Iris pigment epithelial cell (primary cell): ENCODE measurements at places on chromosomes 2 and 18.

DNA sequence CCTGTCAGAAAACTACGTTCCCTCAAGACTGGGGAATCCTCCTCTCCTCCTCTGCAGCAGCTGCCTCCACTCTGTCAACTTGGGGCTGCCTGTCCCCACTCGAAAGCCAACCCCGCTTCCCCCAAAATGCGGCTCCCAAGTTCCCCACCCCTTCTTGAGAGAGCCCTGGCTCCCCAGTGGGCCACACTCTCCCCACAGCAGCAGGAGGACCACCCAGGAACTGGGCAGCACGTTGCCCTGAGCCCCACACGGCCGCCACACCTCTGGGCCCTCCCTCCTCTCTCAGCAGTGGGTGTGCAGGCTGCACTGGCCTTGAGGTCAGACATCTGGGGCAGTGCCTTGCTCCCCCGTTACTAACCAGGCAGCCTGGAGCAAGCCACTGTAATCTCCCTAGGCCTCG, 9.6 kb upstream of the TEX51 start:
- DNase-seq, result no peak

GRCh38 chr2:236676136-236676873, 106.7 kb downstream of the ACKR3 start:
- DNase-seq, result no peak

DNA sequence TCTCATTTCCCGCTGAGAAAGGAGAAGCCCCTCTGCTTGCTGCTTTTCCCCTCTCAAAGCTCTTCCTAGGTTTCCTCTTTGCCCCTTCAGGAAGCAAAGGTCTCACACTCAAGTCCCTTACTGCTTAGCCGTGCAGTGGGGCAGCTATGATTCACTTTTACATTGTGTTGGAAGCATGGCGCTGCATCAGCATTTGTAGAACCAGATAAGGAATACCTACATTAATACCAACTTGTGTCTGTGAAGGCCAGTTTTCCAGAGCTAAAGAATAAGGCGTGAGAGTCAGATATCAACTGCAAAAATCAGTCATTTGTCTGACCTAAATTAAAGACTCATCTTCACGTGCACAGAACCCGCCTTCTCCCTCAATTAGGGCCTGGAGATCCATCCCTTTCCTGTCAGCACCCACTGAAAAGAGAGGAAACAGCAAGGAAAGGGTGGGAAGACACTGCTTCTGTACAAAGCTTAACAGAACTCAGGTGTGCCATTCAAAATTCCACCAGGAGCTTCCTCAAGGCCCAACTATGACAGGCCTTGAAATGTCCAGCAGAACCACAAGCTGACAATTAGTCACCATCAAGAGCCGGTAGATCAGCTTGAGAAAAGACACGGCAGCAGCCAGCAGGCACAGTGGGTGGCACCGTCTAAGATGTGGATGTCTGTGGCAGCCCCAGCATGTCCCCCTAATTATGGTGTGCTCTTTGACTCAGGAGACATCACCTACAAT, 16.1 kb upstream of the XDH start:
- DNase-seq, result no peak

DNA sequence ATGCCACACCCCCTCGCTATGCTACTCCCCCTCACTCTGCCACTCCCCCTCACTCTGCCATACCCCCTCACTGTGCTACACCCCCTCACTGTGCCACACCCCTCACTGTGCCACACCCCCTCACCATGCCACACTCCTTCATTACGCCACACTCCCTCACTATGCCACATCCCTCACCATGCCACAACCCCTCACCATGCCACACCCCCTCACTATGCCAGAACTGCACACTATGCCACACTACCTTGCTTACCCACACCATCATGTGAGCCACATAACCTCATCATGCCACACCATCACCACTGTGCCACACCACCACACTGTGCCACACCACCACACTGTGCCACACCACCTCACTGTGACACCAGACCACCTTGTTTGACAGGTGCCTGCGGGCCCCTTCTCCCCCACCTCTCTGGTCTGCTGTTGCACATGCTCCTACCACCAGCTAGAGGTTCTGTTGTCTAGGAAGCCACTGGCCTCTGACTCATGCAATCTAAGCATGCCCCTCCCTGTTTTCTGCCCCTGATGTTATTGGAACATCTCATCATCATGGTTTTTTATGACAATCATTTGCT, 22.0 kb downstream of the MARCHF4 start:
- DNase-seq, result peak; percentile 83

DNA sequence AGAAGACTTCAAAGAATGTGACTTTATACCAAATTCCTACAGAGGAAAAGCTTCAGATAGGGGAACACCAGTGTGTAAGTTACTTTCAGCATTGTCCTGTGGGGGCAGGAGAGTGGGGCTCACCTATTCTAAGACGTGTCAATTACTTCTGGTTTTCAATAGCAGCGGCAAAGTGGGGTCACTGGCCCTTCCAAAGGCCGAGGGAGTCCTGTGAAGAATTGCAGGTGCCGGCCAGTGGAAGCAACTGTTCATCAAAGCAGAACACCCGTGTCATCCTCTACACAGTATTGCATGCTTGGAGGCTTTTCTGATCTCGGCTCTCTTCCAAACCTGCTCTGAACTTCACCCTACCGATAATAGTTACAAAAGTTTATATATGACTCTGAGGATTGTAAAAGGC, 1176.5 kb upstream of the TMEFF2 start:
- no peak for DNase-seq

GRCh38 chr2:200181755-200182154, 124.7 kb upstream of the SPATS2L start:
- DNase-seq, result no peak

- no peak for DNase-seq
These were observed 969 bp upstream of the ALKAL2 start for GRCh38 chr2:288758-289361.

DNA sequence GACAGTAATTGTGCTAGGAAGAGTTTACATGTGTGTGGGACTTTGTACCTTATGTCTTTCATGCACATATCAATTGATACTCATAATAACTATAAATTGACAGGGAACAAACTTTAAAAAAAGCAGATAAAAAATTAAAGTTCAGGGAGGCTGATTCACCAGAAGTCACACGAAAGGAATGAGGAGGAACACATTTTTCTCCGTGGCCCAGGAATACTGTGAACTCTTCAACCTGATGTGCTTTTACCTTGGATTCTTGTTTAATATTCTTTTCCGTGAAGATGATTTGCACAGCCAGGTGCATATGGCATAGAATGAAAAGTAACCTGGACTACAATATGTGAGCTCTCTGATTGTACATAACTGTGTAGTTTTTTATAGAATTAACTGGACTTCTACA, 326.3 kb downstream of the CDH7 start:
- DNase-seq, result no peak

DNA sequence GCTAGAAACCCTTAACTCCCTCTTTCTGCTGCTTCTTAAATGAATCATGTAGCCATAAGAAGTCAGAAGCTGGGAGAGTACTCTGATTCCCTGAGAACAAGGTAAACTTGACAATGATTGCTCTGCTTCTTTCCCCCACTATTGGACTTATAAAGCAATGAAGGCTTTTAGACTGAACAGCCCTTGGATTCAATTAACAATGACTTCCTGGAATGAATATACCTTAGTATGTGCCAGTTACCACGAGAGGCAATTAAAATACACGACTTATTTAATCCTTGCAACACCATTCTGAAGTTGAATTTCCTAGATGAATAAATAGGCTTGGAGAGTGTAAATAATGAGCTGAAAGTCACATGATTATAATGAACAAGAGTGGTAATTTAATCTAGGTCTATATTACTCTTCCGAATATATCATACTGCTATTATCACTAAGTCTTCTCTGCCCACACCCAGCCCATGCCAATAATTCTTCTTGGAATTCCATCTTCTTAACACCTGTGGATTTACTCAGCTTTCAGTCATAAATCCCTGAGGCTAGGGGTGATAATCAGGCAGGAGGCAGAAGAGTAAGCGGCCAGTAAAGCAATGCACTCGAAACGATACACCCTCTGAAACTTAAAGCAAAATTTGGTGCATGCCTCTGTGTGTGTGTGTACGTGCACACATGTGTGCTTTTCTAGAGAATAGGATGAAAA, 170.2 kb downstream of the ATAD2B start:
- no peak for DNase-seq

DNA sequence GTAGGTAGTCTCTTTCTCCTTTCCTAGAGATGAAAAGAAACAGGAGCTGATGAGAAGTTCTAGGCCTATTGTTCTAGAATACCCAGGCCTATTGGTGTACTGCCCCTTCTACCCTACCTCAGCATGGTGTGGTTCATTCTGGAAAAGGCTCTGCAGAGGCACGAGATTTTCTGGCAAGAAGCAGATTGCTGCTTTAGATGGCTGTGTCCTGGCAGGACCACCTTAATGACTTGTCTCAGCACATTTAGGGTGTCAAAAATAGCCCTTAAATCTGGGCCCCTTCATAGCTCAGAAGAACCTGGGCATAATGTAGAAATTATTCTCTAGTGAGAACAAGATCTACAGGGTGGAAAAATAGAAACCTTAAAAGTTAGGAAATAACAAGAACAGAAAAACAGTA, 87.9 kb downstream of the BCL2L11 start:
- no peak for DNase-seq

GRCh38 chr2:24739354-24740025, 53.7 kb downstream of the PTRHD1 start:
- DNase-seq, result no peak

GRCh38 chr2:224366267-224366844, 35.6 kb downstream of the FAM124B start:
- DNase-seq, result peak; percentile 19

GRCh38 chr2:64005707-64006356, 13.4 kb downstream of the VPS54 start:
- DNase-seq, result no peak

DNA sequence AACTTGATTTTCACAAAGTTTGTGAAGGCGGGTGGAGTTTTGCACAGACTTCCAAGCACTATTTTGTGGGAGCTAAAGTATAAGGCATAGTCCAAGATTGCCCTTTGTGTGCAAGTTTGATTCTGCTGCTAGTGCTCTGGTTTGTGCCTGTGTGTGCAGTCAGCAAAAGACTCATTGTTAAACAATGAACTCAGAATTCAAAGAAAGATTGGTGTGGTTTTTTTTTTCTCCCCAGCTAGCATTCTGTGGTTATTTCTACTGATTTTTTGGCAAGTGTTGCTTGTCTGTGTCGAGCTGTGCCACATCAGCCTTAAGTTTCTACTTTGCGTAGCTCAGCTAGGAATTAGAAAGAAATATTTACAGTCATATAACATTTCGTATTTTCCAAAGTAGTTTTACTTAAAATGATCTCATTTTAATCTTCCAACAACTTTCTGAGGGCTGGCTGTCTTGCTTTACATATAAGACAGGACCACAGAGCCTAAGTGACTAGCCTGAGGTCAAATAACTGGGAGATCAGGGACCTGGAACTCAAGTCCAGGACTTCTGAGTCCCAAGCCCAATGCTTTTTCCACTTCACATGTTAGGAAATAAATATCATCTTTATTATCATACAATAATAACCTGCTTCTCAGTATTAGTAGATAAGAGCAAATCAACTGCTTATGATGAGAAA, 69.8 kb downstream of the BABAM2 start:
- peak; percentile 95 for DNase-seq

DNA sequence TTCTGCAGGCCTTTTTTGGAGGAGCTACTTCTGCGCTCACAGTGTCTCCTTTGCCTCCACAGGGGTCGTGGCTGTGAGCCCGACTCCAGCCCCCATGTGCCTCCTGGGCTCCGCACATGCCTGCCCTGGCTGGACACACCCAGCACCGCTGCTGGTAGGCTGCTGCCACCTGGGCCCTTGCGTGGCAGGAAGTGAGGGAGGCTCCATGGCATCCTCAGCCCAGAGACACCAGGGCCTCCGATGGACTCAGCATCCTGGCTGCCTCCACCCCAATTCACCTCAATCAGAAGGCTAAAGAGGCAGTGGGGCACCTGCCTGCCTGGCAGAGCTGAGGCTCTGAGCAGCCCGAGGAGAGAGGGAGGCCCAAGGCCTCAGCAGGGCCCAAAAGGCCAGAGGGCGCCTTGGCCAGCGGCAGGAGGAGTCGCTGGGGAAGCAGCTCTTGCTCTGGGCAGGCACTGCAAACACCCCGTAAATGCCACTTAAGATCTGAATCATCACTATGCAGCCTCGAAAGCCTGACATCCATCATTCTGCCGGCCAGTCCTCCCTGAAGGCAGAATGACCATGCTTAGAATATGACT, 68.3 kb upstream of the OTOS start:
- no peak for DNase-seq
